ENCODE measurements at places on chromosomes 13 and 19.

- no peak for DNase-seq
These were observed 519.9 kb downstream of the PCDH17 start for GRCh38 chr13:58151452-58151851.

DNA sequence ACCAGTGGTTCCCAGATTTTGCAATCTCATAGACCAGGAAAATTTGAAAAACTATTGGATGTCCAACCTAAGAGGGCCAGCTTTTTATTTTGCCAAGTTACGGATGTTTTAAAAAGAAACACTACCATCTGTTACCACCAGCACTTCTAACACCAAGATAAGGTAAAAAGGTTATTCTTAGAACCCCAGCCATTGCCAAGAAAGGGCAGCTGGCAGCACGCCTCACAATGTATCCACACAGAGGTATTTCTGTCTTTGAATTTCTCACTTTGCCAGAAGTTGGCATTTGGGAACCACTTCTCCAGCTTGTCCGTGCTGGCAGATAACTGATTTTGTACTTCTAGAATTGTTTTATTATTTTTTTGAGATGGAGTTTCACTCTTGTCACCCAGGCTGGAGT lies 28.7 kb downstream of the CAPN12 start:
- DNase-seq: no peak

GRCh38 chr13:89846926-89847585 lies 1500.4 kb upstream of the MIR17HG start:
- DNase-seq: no peak

GRCh38 chr13:43822969-43823368 lies 36.2 kb upstream of the ENOX1 start:
- DNase-seq: no peak

- no peak for DNase-seq
These were observed 68.8 kb downstream of the LNX2 start for GRCh38 chr13:27551562-27551961.

- DNase-seq: no peak
These were observed 8.7 kb upstream of the SERPINE3 start for GRCh38 chr13:51330791-51331190.

Measured in adipocyte (in vitro differentiated cells).